ENCODE measurements at places on chromosomes 3 and 15.

DNA sequence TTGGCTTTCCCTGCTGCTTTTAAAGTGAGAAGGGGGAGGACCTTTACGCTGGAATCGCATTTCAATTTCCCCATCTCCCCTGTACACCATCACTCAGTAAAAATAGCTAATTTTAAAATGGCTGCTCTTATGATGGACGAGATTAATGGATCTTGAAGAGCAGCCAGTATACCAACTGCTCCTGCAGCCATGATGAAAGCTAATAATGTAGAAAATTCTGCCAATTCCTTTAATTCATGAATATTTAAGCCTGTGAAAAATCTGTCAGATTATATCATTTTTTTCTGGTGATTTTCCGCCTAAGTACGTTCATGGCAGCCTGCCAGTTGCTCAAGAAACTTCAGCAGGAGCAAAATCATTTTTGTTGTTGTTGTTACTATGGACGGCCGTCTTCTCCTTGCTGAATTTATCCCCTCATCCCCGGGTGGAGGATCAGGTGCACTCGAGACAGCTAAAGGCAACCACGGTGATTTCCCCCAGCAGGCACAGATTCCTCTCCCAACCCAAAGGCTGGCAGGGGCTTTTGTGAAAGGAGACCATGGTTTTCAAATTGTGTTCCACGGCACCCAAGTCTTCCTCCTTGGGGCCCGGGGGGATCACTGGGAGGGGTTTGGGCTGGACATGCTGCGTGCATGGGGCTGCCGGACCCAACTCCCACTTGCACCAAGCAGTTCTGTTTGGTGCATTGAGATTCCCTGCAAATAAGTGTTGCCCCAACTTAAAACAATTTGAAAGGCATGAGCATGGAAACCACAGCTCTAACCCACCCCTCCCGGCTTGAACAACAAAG, 289.6 kb downstream of the UACA start:
- H3K27me3 ChIP-seq, result no peaks in the 10 kb centered on the region
- H3K36me3 ChIP-seq, result no peaks in the 10 kb centered on the region
- H3K4me1 ChIP-seq, result peaks cover 16% of the 10 kb centered on the region
- H3K27ac ChIP-seq, result no peak overlapping the region

GRCh38 chr3:38227989-38228388, 37.6 kb upstream of the SLC22A13 start:
- H3K36me3 ChIP-seq, result peaks cover 2% of the 10 kb centered on the region
- H3K4me1 ChIP-seq, result no peaks in the 10 kb centered on the region
- no peak overlapping the region for H3K4me3 ChIP-seq
- H3K27ac ChIP-seq, result no peak overlapping the region
- H3K27me3 ChIP-seq, result no peaks in the 10 kb centered on the region

GRCh38 chr15:74184582-74185091, 11.1 kb downstream of the ISLR start:
- peaks cover 11% of the 10 kb centered on the region for H3K27me3 ChIP-seq
- H3K4me3 ChIP-seq, result no peak overlapping the region
- no peak for DNase-seq
- no peak overlapping the region for H3K27ac ChIP-seq
- H3K4me1 ChIP-seq, result no peaks in the 10 kb centered on the region
- no peaks in the 10 kb centered on the region for H3K36me3 ChIP-seq

DNA sequence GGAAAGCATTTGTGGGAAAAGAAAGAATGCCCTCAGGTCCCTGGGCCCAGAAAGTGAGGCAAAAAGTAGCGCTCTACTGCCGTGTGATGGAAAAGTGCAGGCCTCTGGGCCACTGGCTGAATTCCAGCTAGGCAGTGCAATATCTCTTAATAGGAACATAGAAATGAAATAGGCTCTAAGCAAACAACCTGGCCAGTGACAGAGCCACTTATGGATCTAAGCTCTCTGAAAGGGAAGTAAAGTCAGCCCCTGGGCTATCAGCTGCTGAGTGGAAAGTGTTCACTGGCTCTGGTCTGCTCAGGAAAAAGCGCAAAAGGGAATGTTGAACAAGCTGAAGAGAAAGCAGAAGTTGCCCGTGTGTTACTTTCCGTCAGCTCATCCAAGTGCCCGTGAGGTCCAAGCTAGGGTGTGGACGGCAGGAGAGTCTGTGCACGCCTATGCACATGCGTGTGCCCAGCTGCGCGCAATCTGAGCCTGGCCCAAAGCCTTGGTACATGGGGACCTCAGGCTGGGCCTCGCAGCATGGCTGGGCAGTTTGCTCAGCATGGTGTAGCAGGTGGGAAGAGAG, 74.0 kb upstream of the RAD18 start:
- no peaks in the 10 kb centered on the region for H3K27me3 ChIP-seq
- no peak for DNase-seq
- no peak overlapping the region for H3K4me3 ChIP-seq
- no peaks in the 10 kb centered on the region for H3K4me1 ChIP-seq

- H3K4me1 ChIP-seq, result peaks cover 9% of the 10 kb centered on the region
- DNase-seq, result no peak
- no peaks in the 10 kb centered on the region for H3K36me3 ChIP-seq
Observed at GRCh38 chr15:99613887-99614647, 48.3 kb downstream of the MEF2A start.

DNA sequence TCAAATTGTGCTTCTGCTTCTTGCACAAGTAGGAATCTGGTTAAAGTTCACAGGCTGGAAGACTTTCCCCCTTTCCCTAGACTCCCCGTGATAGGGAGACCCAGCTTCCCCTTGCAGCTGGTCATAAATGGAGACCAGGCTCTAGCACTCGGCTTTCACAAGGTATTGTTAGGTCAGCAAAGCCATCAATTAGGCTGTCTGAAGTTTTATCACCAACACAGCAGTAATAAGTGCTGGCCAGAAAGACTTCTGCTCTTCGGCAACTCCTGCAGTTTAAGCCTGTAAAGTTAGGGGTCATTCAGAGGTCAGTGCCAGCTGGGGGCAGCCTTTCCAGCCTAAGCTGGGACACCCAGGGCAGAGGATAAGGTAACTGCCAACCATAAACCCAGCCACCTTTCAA, 203.4 kb downstream of the MEIS2 start:
- H3K27me3 ChIP-seq, result peaks cover 5% of the 10 kb centered on the region
- H3K27ac ChIP-seq, result no peak overlapping the region
- DNase-seq, result no peak
- no peaks in the 10 kb centered on the region for H3K36me3 ChIP-seq
- no peaks in the 10 kb centered on the region for H3K4me1 ChIP-seq

DNA sequence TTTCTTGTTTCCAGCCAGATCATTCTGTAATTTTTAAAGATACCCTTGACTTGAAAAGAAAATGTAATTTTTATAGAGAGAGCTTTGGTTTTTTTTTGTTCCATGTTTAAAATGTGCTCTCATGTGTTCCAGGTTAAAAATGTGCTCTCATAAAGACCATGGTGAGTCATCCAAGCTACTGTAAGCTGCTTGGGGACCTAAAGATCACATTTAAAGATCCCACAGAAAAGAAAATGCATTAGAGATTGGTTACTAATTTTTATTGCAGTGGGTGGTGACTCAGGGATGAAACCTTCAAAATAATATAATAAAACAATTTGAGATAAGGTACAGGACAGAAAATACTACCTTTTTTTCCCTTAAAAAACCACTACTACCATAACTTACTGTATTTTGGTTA, 11.0 kb downstream of the TCF12 start:
- H3K4me1 ChIP-seq, result peaks cover 44% of the 10 kb centered on the region
- DNase-seq, result no peak
- H3K4me3 ChIP-seq, result no peak overlapping the region
- H3K36me3 ChIP-seq, result no peaks in the 10 kb centered on the region
- no peaks in the 10 kb centered on the region for H3K27me3 ChIP-seq
- no peak overlapping the region for H3K27ac ChIP-seq

GRCh38 chr15:79929412-79929811, 32.6 kb upstream of the MTHFS start:
- H3K4me1 ChIP-seq, result peaks cover 4% of the 10 kb centered on the region
- H3K4me3 ChIP-seq, result no peak overlapping the region
- H3K36me3 ChIP-seq, result no peaks in the 10 kb centered on the region
- no peak overlapping the region for H3K27ac ChIP-seq

DNA sequence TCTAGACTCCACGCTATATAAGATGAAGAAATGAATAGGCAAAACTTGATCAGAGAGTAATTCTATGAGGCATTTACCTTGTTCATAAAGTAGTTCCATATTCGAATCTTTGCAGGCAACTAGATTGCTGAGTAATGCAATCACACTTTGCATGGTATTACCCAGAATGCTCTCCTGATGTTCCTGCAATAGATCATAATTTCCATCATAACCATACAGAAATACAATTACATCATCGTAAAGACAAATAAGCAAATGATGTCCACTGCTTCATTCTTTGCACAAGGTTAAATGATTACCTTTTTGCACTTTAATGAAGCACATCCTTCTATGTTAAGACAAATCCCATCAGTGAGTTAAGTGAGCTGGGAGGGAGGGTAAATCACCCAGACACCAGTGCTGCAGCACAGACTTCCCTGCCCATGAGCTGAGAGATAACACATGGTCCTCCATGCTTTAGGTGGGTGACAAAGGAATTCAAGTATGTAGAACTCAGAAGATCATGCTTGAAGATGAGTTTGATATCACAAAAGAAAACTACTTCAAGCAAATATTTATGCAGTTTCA, 366.7 kb downstream of the CTNNB1 start:
- no peak for DNase-seq
- H3K27ac ChIP-seq, result no peak overlapping the region
- H3K36me3 ChIP-seq, result no peaks in the 10 kb centered on the region
- H3K4me3 ChIP-seq, result no peak overlapping the region

DNA sequence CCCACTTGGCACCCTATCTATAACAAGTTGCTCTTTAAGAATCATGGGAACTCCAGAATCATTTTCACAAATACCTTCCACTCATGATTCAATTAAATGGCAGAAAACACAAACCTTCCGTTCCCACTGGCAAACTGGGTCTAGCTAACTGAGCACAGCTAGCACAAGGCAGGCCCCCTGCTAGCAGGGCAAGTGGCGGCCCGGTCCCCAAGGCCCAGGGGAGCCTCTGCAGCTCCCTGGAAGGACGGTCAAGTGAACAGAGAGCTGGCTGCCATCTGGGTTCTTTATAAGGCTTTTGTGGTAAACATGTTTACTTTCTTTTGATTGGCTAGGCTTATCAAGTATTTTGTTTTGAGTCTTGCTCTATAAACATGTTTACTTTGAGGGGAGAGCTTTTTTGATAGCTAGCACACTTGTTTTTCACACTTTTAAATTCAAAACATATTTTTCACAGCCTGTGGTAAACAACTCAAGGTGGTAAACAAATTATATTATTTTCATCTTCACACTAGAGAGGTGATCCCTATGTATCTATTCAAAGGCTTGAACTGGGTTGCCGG, 81.4 kb downstream of the FOXP1 start:
- H3K4me1 ChIP-seq, result peaks cover 25% of the 10 kb centered on the region
- H3K36me3 ChIP-seq, result no peaks in the 10 kb centered on the region
- H3K27ac ChIP-seq, result peak overlapping the region; percentile 34

DNA sequence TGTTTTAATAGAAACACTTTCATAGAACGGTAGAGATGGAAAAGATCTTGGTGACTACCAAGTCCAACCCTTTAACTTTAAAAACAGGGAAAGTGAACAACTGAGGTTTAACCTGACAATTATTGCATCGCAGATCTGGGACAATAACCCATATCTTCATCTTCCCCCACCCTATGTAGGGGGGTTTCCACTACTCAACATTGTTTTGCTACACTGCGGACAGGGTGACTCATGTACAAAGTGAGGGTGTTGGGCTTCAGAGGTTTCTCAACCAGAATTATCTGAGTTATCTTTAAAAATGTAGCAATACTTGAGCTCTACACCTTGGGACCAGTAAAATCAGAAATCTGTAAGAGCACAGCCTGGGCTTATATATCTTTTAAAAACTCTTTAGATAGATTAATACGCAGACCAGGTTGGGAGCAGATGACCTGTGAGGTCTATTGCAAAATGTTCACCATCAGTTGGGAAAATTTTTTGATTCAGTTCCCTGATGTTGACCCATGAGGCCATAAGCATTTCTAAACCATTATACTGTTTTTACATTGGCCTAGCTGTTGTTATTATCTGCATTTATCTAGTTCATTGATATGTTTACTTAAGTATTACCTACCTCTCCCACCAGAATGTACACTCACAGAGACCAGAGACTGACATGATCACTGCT, 103.6 kb upstream of the ICE2 start:
- no peaks in the 10 kb centered on the region for H3K27me3 ChIP-seq
- no peak overlapping the region for H3K4me3 ChIP-seq
- peak overlapping the region; percentile 87 for H3K27ac ChIP-seq
- H3K36me3 ChIP-seq, result no peaks in the 10 kb centered on the region
- H3K4me1 ChIP-seq, result peaks cover 71% of the 10 kb centered on the region

DNA sequence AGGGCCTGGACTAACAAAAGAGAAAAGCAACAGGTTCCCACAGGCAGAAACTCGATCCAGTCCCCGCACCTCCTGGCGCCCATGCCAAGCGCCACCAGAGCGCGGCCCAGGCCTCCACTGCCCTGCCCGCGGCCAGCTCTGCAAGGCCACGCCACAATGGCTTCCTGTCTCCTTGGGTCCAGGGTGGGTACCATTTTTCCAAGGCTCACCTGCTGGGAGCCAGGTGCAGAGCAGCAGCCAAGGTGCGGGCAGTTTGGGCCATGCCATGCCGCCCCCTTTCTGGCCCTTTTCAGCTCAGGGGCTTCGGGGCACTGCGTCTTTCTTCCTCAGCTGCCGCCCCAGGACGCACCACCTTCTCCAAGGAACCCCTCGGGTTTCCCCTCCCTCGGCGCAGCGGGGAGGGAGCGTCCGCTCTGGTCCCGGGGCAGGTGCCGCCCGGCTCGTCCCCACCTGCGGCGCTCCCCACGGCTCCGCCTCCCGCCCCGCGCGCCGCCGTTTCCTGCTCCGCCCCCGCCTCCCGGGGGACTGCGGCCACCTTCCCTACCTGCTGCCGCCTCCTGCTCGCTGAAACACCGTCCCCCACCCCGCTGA, at the start of gene ILDR1:
ILDR1 (minus strand) TSS at position 437 of the 591 bp plus-strand sequence; CDS start at position 267, 170 bp downstream.
- no peaks in the 10 kb centered on the region for H3K4me1 ChIP-seq
- no peaks in the 10 kb centered on the region for H3K36me3 ChIP-seq
- H3K27ac ChIP-seq, result no peak within 1 kb of the TSS

DNA sequence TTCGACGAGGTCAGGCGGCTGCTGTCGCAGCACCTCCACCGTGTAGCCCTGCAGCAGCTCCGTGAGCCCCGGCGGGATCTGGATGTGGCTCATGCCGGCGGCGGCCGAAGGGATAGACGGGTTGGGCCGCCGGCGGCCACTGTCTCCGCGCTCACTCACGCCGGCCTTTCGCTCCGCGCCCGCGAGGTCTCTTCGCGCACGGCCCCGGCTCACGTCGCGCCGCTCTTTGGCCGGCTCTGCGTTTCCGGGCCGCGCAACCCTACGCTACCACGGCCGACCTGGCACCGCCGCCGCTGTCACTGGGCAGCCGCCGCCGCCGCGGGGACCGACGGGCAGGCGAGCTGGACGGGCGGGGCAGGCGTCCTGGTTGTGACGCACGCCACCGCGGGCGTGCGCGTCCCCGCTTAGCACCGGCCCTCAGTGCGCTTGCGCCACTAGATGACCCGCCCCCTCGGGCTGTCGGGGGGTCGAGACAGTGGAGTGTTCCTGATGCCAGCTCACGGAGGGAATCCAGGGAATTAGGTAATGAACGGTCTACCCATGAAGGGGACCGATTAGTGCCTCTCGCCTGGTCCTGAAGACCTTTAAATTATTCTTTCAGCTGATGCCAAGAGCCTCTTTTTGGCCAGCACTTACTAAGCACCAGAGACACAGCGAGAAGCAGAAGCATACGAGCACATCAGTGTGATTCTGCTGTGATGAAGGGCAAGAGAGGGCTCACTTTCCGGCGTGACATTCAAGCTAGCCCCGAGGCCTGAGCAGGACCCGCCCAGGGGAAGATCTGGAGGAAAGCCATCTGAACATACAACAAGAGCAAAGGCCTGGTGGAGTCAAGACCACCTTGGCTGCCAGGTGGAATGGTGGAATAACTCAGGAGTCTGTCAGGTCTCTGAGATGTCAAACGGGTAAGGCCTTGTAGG, at the start of gene PRKAR2A:
PRKAR2A (minus strand) TSS at position 371 of the 920 bp plus-strand sequence; CDS start at position 93, 278 bp downstream.
- H3K27me3 ChIP-seq, result no peaks in the 10 kb centered on the region
- peak within 1 kb of the TSS; percentile 91 for H3K27ac ChIP-seq

All from T-cell (primary cell).